ENCODE measurements at places on chromosomes 7 and 10.

GRCh38 chr10:76643511-76643911 lies 994.1 kb downstream of the KCNMA1 start:
- DNase-seq: no peak

DNA sequence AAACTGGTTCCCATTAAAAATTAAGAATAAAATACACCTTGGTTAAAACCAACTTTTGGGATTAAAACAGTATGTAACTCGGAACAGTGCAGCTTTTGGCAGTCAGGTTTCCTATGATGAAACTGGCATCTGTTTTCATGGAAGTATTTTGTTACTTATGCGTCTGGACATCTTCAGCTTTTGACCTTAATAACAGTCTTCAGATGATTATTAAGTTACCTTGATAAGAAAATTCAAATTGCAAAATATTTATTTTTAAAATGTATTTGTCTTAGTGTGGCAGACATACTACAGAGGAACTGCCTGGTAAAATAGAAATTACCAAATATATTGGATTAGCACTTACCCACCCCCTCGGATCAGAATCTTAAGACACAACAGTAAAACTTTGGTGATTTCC lies 100.0 kb downstream of the ITGB8 start:
- no peak for DNase-seq

DNA sequence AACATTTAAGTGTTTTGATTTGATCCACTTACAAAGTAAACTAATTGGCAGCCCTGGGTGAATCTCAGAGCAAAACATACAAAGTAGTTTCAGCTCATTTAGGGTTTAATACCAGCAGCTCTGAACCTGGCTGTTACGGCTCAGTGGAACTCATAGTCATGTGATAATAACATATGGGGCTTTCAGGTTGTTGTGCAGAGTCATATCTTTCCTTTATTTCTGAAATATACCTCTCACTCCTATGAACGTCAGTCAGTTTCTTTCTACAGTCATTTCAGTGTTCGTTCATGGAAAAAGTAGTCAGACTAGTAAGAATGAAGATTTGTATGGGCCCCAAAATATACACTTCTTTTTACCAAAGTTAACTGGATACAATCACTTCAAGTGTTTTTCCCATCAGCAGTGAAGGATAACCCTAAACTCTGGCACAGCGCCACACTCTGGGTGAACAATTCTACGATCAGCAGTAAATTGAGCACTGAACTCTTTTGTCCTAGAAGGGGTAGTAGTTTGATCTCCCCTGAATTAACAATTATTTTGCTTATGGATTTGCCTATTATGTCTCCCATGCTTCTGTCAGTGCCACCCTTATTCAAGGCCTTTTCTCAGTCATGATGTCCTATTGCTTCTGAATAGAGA lies 218.6 kb downstream of the THSD7A start:
- DNase-seq: no peak

DNA sequence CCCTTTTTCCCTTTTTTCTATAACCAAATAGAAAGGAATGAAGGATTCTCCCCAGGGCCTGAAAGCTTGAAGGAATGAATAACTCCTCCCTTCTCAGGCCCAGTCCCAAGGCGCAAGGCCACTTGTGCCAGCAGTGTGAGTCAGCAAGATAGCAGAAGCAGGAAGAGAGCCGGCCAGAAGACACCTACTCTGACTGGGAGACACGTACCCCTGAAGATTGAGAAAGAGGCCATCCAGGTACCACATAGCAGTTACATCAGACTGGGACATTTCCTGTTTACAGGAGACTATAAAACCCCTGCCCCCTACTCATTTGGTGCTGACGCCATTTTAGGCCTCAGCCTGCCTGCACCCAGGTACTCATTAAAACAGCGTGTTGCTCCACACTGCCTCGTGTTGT lies 65.5 kb downstream of the LRRC17 start:
- DNase-seq: no peak

DNA sequence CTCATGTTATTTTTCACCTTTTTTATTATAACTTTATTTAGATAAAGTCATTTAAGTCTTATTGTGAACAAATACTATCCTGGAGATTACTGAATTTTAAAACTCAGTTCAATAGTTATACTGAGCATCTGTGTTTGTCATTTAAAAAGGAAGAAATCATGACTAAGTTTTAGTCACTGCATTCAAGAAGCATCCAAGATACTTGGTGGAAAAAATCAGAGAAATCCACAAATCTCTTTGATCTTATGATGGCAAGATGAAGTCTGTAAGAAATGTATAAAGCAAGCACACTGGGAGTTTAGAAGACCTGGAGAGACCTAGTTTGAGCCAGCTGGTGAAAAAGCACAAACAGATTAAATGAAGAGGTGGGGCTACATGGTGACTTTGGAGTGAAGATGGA lies 529.8 kb upstream of the IGFBP3 start:
- DNase-seq: no peak

DNA sequence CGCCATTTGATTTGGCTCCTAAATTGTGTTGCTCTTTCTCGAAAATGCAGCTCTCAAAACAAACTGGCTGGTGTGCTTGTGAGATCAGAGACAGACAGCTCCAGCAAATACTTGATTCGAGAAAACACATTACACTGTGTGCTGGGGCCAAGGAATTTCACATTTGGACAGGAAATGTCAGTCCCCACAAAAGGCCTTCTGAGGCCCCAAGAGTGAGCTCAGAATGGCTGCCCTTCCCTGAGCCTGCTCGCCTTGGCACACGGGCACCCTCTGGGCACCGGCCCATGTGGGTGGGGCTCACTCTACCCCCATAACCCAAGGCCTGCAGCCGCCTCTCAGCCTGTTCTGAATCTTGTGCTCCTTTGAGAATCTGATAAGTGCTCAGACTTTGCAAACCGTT lies 13.9 kb upstream of the HSPA12A start:
- no peak for DNase-seq

- no peak for DNase-seq
Measured at GRCh38 chr7:155709453-155709852, 65.0 kb downstream of the RBM33 start.
